ENCODE measurements at places on chromosomes 3 and 15.

GRCh38 chr15:26893351-26894065, 26.6 kb downstream of the GABRA5 start:
- DNase-seq, result no peak

DNA sequence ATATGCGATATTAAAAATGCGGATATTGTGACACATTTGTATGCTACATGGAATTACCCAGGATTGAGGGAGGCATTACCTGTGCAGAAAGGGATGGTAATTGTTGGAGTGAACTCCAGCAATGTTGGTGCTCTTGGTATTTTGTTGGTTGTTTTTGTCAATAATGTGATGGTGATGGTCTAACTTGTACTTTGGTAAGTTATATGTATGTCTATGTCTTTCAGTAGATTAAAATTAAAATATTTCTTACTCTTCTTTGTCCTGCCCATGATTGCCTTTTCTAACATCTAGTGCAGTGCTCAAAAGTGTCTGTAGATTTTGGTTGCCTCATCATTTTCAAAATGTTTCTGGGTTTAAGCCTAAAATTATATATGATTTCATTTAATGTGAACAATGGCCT, 192.7 kb downstream of the ROBO2 start:
- DNase-seq, result no peak

DNA sequence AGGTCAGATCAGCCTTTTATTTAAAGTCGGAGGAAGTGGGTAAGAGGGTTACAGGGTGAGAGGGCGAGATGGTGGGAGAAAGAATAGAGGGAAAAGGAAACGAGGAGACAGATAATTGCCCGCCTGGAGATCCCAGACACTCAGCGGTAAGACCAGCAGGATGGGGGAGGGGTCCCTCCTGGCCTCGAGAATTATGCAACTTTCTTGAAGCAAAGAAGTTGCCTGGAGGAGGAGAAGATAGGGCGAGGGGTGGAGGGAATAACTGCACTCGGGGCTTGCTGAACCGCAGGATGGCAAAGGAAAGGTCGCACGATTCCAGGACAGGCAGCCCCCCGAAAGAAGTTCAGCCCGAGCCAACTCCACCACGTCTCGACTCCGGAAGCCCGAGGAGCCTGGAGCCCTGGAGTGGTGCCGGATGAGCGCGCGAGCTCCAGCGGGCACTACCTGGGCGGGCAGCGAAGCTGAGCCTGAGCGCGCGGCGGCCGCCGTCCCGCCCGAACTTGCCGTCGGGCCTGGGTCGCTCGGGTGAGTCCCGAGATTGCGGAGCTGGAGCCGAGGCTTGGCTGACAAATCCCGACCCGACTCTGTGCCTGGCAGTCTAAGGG, 402 bp downstream of the WWTR1 start:
- DNase-seq, result no peak

GRCh38 chr15:101530224-101530958, 40.9 kb upstream of the PCSK6 start:
- no peak for DNase-seq

GRCh38 chr3:14616606-14617507, 34.7 kb upstream of the CCDC174 start:
- no peak for DNase-seq

GRCh38 chr3:40229963-40230362, 79.5 kb upstream of the EIF1B start:
- DNase-seq, result no peak

GRCh38 chr3:129662191-129662608, 55.7 kb upstream of the PLXND1 start:
- no peak for DNase-seq

DNA sequence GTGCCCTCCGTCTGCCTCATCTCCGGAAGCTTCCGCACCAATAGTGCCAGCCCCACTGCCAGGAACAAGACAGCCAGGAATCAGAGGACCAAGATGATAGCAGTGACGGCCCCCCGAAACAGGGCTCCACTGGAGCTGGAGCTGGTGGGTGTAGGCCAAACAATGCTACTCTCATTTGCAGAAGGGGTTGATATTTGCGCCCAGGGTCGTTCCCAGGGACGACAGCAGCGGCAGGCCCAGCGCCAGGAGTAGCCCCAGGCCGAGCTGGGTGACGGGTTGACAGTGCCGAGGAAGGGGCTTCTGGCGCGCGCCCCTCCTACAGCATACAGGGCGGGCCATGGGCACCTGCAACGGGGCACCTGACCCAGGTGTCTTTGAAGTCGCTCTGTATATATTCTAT, 301.4 kb downstream of the CNTN6 start:
- no peak for DNase-seq

- no peak for DNase-seq
These were observed 253.6 kb downstream of the CNTN6 start for GRCh38 chr3:1346386-1346785.

DNA sequence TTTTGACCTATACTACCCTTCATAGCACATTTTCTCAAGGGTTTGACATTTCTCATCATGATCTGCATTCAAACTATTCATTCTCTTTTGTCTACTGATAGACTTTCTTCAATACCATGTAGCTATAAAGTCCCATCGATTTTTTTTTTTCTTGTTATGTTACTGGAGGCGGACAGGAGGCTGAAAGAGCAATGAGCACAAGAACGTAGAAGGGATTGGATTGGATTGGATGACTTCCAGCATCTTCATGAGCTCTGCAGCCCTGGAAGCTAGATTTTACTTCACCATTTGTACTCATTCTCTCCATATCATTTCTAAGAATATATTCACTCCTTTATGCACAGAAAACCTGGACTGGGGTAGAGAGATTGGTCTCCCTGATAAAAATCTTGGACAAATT, 43.2 kb downstream of the DUT start:
- no peak for DNase-seq

DNA sequence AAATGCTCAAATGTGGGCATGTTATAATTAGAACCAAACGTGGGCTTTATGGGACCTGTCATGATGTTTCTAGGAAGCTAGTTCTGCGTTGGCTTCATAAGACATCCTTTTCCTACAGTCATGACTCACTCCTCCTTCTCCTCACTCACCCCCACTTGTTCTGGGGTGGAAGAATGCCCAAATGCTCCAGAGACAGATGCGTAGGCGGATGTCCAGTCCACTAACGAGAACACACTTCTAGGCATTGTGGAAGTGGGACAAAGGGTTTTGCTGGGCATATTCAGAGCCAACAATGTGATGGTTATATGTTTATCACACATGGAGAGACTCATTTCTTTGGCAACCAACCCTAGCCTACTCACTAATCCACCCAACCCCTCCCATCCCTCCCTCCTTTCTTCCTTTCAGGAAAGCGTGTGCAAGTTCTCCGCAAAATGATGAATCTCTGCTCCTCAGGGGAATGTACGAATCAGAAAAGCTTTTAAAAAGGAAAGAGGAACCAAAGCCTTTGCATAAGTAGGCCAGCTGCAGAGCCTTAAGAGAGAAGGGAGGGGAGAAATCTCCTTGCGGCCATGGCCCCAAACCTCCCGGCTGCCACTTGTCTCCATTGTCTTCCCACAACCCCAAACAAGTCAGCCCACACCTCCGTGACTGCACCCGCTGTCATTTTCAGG, 123.0 kb upstream of the SPRED1 start:
- no peak for DNase-seq

- DNase-seq, result peak; percentile 3
These were observed 843 bp downstream of the GLCE start for GRCh38 chr15:69161079-69161877.

GRCh38 chr15:43406808-43407207, 35.9 kb downstream of the TUBGCP4 start:
- DNase-seq, result no peak

- no peak for DNase-seq
These were observed 14.1 kb downstream of the SLCO3A1 start for GRCh38 chr15:91867581-91868026.

GRCh38 chr3:26712211-26713026, 89.8 kb downstream of the LRRC3B start:
- DNase-seq, result no peak

GRCh38 chr15:81882504-81882903, 163.3 kb downstream of the MEX3B start:
- no peak for DNase-seq

All from activated CD4-positive, alpha-beta T cell treated with anti-CD3 and anti-CD28 coated beads, Interleukin-2, amount 50 U/mL, for 4 hours (primary cell).